ENCODE measurements at places on chromosomes 2 and 18.

GRCh38 chr2:33730804-33731203, 131.7 kb upstream of the FAM98A start:
- no peak for DNase-seq

DNA sequence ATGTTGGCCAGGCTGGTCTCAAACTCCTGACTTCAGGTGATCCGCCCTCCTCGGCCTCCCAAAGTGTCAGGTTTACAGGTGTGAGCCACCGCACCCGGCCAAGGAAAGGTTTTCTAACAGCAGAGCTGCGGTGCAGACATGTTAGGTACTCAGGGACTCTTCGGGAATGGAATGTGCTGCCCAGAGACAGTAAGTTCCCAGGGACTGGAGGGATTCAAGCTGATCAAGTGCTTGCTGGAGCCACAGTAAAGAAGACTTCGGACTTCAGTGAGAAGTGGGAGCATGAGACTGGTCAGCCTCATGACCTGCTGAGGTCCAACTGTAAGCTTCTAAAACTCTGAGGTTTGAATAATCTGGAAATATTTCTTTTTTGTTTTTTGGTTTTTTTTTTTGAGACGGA, 7.8 kb upstream of the DES start:
- DNase-seq = no peak

DNA sequence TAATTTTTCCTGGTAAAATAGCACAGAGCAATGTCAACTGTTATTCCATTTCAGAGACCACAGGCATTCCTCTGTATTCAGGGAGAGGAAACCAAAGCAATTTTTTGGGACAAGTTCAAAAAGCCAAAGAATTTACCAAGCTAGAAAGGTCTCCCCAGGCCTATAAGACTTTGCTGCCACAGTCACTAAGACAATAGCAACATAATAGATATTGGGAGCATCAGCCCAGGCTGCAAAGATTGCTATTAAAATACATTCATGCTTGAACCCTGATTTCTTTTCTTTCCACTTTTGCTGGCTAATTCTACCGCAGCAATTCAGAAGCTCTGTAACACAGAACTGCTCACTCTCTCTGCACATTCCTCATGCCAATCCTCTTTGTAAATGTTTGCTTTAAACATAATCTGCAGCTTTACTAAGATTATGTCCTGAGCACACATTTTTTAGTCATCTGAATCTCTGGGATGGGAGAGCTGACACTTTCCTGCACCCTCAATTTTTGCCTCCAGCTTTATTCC, 76.3 kb downstream of the CLHC1 start:
- DNase-seq = no peak

- no peak for DNase-seq
Measured at GRCh38 chr2:26873286-26873983, 25.5 kb downstream of the DPYSL5 start.

GRCh38 chr2:177419274-177419673, 26.7 kb downstream of the AGPS start:
- DNase-seq = no peak

DNA sequence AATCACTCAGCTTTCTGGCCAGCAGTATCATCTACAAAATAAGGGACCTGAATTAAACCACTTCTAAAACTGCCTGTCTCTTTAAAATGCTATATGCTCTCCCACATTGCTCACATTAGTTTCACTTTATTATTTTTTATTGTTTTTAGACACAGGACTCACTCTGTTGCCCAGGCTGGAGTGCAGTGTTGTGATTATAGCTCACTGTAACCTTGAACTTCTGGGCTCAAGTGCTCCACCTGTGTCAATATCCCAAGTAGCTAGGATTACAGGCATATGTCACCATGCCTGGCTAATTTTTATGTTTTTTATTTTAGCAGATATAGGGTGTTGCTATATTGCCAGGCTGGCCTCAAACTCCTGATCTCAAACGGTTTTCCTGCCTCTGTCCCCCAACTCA, 591.3 kb upstream of the ZNF804A start:
- DNase-seq = no peak

DNA sequence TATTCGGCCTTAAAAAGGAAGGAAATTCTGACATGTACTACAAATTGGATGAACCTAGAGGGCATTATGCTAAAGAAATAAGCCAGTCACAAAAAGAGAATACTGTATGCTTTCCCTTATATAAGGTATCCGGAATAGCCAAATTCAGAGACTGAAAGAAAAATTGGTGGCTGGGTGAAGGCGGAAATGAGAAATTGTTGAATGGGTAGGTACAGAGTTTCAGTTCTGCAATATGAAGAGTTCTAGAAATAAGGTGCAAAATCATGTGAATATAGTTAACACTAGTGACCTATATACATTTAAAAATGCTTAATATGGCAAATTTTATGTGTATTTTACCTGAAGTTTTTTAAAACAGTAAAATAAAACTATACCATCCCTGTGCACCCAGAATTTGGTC, 43.1 kb downstream of the RMP24 start:
- no peak for DNase-seq

GRCh38 chr2:70771446-70771845, 3.4 kb upstream of the ADD2 start:
- no peak for DNase-seq

GRCh38 chr2:219511547-219512325, 2.5 kb upstream of the ASIC4 start:
- no peak for DNase-seq

- DNase-seq = no peak
Measured at GRCh38 chr2:5720426-5720825, 28.2 kb downstream of the SOX11 start.

DNA sequence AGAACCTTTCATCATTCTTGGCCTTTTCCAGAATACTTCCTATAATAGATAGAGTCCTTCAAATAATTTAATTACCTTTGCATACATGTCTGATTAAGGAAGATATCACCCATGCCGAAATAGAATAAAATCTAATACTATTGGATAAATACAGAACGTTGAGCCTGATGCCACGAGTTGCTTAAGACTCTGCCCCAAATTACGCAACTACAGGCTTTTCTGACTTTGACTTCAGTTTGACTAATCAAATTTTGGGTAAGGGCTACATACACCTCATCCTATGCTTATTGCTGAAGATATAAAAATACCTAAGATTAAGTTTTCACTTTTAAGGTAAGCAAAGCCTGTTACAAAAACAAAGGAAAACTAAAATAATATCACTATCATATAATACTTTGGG, 1065.1 kb upstream of the NRXN1 start:
- DNase-seq = no peak

- DNase-seq = no peak
Measured at GRCh38 chr2:136146564-136146963, 28.6 kb upstream of the CXCR4 start.

- DNase-seq = no peak
Measured at GRCh38 chr2:191983591-191983990, 136.7 kb upstream of the CAVIN2 start.

DNA sequence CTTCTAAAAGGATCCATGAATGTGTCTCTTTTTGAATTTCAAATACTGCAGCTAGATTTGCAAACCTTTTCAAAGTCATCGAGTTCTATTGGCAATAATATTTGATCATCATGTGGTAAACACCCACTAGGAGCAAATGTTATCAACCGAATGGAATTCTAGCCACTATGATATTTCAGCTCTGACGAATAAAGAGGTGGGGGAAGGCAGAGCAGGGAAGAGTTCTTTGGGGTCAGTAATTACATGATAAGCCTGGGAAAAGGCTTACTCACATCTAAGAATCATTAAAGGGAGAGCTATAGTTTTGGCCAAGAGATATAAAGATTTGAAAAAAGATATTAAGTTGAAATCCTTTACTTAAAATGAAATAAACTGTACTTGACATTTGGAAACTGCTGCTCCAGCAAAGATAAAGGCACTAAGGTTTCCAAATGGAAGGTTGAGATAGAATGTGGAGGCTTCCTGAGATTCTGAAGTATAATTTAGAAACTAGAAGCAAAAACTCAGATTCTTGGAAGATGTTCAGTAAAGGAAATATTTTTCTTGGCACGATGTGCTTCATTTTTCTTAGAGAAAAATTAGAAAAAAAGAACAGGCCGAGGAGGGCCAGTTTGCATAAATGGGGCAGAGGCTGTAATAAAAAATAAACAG, 104.7 kb upstream of the ARHGAP28 start:
- no peak for DNase-seq
